ENCODE measurements at places on chromosomes 5 and 9.
A peak's percentile ranks its signal among the peaks of the same experiment; 100 is the strongest.

- no peak for DNase-seq
Observed at GRCh38 chr5:149878371-149878770, 66.2 kb downstream of the PDE6A start.

- no peak for DNase-seq
Observed at GRCh38 chr9:74555565-74555964, 58.4 kb downstream of the RORB start.

DNA sequence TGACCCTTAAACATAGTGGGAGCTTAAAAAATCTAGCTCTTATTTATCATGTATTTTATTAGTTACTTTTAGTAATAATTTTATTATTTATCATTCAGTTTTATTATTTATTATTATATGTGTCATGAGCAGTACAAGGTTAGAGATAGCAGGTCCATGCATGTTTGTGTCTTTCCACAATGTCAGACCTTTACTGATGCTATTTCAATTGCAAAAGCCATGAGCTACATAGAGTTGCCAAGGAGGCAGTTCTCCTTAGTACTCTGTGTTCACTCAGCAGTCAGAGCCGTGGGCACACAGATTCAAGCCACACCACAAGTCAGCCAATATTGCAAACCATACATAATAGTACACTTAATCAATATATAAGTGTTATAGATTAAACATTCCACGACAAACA lies 157.9 kb upstream of the NTRK2 start:
- DNase-seq, result no peak

GRCh38 chr9:115596021-115596745 lies 478.2 kb upstream of the TNC start:
- peak; percentile 25 for DNase-seq

DNA sequence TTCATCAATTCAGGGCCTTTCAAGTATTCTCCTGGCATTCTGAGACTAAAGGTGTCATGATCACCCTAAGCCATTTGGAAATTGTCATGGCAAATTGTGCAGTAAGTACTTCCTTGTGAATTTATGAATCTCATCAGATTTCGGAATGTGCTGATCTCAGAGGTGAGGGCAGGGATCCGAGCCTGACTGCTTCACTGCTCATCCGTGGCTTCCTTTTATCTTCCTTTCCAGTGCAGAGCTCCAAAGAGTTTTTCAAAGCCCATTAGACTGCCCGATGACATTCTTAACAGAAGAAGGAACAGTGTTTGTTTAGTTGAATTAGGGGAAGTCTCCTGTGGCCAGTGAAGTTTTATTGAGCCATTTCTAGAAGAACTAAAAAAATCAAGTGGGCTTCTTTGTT lies 182.8 kb upstream of the GDNF start:
- peak; percentile 1 for DNase-seq

- DNase-seq, result no peak
Observed at GRCh38 chr9:133100506-133101355, 20.3 kb downstream of the RALGDS start.

DNA sequence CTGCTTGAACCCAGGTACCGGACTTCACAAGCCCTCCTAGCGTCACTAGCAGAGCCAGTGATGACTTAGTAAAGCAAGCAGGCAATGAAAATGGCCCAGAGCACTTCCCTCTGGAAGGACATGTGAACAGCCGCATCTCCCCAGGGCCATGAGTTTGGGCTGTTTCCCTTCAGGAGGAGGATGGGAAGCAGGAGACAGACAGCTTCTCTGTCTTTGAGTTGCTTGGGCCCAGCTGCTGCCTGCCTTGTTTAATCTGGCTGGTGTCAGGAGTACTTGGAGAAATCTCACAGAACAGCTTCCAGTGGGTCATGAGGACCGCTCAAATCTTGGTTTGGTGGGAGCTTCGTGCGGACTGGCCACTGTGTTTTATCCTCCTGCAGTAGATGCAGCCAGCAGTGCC lies 25.4 kb upstream of the WWC1 start:
- DNase-seq, result no peak

DNA sequence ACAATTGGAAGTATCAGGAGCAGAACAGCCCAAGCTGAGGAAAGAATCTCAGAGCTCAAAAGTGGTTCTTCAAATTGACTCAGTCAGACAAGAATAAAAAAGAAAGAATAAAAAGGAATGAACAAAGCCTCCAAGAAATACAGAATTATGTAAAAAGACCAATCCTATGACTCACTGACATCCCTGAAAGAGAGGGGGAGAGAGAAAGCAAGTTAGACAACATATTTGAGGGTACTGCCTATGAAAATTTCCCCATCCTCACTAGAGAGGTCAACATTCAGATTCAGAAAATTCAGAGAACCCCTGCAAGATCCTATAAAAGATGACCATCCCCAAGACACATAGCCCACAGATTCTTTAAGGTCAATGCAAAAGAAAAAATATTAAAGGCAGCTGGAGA lies 173.2 kb downstream of the ALDH1A1 start:
- DNase-seq, result no peak

GRCh38 chr9:38638881-38639576 lies 18.6 kb upstream of the ANKRD18A start:
- no peak for DNase-seq

GRCh38 chr9:120787933-120788332 lies 5.3 kb downstream of the FBXW2 start:
- DNase-seq, result no peak

GRCh38 chr9:111561165-111561719 lies 36.3 kb downstream of the ZNF483 start:
- DNase-seq, result no peak

DNA sequence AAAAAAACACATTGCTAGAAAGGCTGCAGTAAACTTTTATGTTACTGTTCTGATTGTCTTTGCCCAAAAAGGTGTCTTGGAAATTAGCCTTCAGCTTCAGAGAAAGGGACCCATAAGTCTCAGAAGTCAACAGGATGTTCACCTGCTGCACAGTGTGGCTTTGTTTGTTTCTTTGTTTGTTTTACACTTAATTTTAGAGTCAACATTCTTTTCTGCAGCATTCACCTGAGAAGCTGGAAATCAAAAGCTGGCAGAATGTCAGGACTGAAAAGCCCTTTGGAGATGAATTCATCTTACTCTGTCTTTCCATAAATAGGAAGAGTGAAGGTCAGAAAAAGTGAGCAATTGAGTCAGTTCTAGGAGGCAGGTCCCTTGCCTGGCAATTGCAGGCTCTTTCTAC lies 170.0 kb downstream of the PAPPA start:
- no peak for DNase-seq

- DNase-seq, result no peak
Observed at GRCh38 chr9:126791406-126792230, 13.2 kb upstream of the ZBTB43 start.

DNA sequence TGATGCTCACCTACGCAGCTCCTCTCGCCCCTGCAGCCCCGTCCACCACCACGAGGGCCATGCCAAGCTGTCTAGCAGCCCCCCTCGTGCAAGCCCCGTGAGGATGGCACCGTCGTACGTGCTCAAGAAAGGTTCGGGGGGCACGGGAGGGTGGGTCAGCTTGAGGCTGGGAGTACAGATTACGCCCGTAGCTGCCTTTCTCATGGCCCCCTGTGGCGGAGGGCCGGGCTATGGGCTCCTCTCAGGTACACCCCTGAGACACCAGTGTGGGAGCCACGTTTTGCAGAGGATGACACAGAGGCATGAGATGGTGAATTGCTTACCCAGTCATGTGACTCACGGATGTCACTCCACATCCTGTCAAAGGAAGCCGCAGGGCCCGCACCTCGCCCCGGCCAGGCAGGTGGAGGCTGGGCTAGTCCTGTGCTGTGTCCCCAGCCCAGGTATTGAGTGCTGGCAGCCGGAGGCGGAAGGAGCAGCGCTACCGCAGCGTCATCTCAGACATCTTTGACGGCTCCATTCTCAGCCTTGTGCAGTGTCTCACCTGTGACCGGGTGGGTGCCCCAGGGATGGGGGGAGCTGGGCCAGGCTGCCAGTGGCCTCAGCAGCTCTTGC lies 33.7 kb downstream of the USP20 start:
- no peak for DNase-seq

GRCh38 chr9:109342878-109343277 lies 22.0 kb upstream of the EPB41L4B start:
- no peak for DNase-seq

GRCh38 chr5:15927710-15928380 lies 251.7 kb downstream of the MARCHF11 start:
- no peak for DNase-seq

- DNase-seq, result no peak
Observed at GRCh38 chr9:89748021-89748670, 143.3 kb downstream of the GADD45G start.

GRCh38 chr5:146622391-146622790 lies 106.4 kb upstream of the GPR151 start:
- no peak for DNase-seq

DNA sequence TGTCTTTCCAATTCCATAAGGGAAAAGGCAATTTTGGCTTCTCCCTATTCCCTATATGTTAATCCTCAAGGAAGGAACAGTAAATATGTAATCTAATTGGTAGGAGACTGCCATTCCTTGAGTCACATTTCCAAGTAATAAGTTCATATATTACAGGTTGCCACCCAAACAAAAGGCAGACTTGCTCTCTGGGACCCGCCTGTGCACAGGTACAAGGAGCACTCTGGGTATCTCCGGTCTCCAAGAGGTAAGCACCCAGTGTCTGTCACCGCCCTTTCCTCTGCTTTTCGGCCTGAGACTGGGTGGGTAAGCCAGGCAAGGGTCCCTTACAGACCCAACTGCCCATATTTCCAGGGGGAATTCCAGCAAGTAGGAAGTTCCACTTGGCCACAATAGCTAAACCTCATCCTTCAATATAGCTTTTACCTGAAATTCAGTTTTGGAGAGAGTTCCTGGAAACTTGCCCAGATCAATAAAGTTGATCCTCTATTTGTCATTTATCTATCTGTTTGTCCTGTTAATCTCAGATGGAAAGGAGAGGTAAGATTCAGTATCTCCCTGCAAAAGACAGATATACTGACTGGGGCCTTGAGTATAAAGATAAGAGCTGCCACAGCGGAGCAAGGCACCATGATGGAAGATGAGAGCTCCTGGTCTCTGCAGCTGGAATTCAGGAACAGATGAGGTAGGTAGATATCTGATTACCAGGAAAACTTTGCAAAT lies 81.8 kb downstream of the SUSD1 start:
- no peak for DNase-seq

All from brain (organoid and tissue), 16 donors.